ENCODE measurements at places on chromosomes 6 and 20.
A peak's percentile ranks its signal among the peaks of the same experiment; 100 is the strongest.

DNA sequence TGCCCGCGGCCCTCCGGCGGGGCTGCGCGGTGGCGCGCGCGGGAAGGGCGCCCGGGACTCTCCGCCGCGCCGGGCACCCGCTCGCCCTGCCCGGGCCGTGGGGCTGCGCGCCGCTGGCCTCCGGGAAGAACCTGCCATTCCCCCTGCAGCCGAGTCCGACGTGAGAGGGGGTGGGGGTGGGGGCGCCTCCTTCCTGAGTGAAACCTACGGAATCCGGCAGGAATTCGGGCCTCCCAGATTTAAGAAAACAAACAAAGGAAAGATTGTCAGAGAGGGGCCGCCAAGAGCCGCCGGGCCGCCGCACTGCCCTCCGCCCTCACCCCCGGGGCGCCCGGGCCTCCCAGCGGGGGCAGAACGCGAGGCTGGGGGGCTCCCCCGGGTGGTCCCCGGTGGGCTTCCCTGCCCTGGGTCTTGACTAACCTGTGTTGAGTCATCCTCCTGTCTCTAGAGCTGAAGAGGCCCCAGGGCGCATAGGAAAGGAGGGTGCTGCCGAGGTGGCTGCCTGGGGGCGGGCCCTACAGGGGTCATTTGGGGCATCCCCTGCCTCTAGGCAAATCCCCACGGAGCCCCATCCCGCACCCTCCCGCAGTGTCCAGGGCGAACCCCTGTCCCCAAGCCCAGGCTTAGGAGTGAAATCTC lies 42.2 kb upstream of the FOXP4 start:
- peak; percentile 54 for DNase-seq

DNA sequence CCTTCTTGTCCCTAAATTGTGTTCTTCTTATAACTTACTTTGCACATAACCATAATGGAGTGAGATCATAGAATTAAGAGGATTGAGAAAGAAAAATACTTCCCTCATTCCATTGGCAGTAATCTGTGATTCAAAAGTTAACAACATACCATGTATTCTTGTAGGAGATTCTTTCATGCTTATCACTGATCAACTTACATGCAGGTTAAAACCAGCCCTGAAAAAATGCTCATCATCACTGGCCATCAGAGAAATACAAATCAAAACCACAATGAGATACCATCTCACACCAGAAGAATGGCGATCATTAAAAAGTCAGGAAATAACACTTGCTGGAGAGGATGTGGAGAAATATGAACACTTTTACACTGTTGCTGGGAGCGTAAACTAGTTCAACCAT lies 36.5 kb upstream of the GFRAL start:
- no peak for DNase-seq

DNA sequence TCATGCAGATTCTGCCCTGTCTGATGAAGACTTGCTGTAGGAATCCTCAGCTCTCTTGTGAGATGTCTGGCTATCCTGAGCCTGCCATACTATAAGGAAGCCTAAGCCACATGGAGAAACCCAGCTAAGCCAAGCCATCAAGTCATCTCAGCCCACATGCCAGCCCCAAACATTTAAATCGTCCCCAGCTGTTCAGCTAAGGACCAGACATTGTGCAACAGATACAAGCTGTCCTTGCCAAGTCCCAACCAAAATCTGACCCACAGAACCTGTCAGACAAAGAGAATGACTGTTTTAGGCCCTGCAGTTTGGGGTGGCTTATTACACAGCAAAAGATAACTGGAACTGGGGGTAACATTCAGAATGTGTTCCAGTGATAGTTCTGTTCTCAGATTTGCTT lies 36.8 kb upstream of the FOXC1 start:
- DNase-seq: no peak

DNA sequence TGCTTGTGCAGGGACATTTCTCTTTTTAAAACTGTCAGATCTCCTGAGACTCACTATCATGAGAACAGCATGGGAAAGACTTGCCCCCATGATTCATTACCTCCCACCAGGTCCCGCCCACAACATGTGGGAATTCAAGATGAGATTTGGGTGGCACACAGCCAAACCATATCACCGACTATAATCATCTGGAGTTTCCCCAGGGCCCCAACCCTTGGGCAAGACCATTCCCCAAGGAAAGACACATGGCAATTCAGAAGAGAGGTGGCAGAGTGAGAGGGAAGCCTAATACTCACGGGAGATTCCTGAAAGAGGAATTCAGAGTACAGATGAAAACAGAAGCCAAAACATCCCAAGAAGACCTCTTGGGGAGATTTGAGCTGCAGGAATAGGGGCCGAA lies 291.0 kb upstream of the PLCB4 start:
- no peak for DNase-seq

All from ELR (cell line).